ENCODE measurements at places on chromosomes 16 and 17. TPM values are rescaled to one million over a fixed set of nuclear protein-coding genes. Genes with fewer than 3 reads are reported as not detected.

Gene CYBC1
- total RNA-seq, result 100 TPM

GRCh38 chr16:17471719-17472461 lies 1.1 kb upstream of the XYLT1 start:
- DNase-seq, result no peak

DNA sequence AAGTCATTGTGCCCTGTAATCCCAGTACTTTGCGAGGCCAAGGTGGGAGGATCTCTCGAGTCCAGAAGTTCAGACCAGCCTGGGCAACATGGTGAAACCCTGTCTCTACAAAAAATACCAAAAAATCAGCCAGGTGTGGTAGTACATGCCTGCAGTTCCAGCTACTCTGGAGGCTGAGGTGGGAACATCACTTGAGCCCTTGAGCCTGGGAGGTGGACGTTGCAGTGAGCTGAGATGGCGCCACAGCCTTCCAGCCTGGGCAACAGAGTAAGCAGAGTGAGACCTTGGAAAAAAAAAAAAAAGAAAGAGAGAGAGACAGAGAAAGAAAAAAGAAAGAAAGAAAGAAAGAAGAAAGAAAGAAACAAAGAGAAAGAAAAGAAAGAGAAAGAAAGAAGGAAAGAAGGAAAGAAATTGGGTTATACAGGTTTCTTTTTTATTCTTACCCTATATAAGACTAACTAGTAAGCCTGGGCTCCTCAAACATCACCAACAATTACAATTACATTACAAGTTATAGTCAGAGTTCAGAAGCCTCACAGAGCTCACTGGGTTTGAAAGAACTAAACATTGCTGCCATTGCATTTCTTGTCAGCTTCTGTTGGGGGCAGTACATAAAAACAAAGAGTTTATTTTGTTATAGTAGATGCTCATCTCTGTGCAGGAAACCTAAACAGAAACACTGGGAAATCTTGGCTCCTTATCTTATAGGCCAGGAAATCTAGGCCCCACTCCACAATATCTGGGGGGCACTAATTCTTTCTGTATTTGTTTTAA lies 6.7 kb upstream of the ABCA9 start:
- peak; percentile 7 for DNase-seq

Gene ATP1B2
- 0.30 TPM for total RNA-seq

Gene LGALS9B
- not detected for total RNA-seq

- DNase-seq, result no peak
Observed at GRCh38 chr17:4364622-4365041, 1.8 kb downstream of the UBE2G1 start.

Gene SPATA33
- 3.0 TPM for total RNA-seq

Gene FBXO39
- not detected for total RNA-seq

DNA sequence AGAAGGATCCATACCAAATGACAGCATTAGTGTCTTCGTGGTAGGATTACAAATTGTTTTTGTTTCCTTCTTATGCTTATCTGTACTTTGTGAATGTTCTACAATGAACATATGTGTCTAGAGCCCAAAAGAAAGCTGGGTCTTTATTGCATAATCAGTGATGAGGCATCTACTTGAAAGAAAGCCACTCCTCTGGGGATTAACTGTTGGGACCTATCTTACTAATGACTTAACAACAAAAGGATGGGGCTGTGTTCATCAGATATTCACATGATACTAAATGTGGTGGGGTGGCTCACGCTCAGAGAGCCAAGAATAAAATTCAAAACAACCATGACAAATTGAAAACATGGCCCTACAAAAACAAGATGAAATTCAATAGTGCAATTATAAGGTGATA lies 160.2 kb downstream of the RGS9 start:
- DNase-seq, result peak; percentile 9

Gene TNFRSF13B
- total RNA-seq, result not detected

DNA sequence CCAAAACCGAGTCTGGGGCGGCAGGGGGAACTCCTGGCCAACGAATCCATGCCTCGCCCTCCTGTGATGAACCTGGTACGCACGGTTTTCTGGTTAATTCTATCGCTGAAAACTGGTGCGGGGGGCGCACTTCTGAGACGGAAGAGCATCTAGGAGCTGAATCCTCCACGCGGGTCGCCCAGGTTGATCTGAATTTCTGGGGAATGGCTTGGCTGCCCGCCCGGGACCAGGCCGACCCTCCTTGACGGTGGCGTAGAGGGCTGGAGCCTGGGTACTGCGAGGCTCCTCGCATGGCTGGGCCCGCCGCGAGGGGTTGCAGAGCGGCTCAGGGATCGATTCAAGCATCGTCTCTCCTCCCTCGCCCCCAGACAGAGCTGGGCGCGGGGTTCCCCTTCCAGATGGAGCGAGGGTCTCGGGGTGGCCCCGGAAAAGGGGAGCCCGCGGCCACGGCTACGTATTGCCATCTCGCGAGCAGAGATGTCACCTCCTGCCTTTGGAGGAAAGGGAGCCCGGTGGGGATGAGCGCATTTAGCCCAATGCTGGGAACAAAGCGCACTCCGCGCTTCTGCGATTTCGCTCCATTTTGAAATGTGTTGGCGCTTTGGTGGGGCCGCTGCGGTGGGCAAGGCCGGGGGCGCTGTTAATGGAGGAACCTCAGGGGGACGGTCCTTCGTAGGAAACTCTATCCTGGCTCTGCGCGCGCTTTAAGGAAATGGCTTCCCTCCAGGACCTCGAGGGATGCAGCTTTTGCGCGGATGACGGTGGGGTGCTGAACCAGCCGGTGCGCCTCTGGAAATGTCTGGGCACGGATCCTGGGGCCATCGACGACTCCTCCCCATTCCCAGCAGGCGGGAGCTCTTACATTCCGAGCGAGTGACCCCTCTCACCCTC lies 2.7 kb downstream of the MAPT start:
- DNase-seq, result no peak

Gene ITGAD
- not detected for total RNA-seq

All from renal cortical epithelial cell (primary cell).